NCI-H526 treated with DMSO at 0.1 percent for 48 hours (cell line): ENCODE measurements at places on chromosomes 12 and 14.

DNA sequence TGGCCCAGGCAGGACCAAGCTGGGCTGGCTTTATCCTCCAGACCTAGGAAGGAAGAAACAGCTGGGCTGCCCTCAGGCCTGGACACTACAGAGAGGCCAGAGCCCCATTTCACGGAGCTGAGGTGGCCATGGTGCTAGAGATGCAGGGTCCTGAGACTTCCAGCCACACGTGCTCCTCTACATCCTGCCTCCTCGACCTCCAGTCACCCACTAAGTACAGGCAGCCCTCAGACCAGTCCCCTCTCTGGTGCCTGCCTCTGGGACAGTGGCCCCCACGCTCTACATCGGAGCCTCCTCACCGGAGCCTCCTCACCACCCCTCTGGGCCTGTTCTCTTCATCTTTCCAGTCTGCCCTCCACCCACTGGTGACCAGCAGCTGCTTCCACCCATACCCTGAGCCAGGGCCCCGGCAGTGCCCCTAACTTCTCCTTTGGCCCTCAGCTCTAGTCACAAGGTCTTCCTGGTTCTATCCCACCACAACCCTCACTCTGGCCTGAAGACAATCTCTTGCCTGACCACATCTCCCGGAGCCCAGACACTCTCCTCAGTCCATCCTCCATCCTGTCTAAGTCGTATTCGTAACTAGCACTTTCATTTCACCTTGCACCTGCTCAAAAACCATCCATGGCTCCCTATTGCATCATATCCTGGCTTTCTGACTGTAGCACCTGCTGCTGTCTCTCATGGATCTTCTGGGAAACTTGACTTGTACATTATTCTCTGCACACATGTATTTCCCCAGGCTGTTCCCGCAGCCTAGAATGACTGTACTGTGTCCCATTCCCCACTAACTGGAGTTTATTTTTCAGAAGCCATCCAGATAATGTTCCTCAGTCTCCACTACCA, 43.9 kb downstream of the DIO3 start:
- DNase-seq = no peak

DNA sequence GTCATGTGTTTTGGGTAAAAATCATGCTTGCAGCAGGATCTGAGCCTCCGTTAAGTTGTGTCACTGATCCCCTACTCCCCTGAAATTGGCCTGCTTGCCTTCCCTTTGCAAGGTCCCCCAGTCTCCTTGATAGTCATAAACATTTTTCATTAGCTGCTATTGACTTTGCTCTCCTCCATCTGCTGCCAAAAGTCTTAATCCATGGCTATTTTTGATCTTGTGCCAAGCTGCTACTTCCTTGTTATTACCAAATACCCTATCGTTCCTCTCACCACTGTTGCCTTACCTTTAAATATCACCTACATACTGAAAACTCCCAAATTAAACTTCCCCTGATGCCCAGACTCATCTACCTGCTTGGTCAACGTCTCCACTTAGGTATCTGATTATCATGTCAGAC, 148.3 kb downstream of the PHLDA1 start:
- no peak for DNase-seq

DNA sequence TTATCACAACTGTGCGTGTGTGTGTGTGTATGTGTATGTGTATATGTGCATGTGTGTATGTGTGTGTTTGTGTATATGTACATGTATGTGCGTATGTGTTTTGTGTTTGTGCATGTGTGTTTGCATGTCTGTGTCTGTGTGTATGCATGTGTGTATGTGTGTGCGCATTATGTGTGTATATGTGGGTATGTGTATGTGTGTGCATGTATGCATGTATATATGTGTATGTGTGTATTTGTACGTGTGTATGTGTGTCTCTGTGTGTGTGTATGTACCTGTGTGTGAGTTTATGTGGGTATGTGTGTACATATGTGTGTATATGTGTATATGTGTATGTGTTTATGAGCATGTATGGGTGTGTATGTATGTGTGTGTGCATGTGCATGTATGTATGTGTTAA, 37.6 kb upstream of the PIWIL1 start:
- no peak for DNase-seq

GRCh38 chr12:124831590-124831989, 32.1 kb downstream of the SCARB1 start:
- DNase-seq = no peak

- DNase-seq = no peak
These were observed 40.3 kb downstream of the MAP1LC3B2 start for GRCh38 chr12:116599285-116600136.

- DNase-seq = no peak
These were observed 36.5 kb upstream of the FGD4 start for GRCh38 chr12:32362892-32363291.

DNA sequence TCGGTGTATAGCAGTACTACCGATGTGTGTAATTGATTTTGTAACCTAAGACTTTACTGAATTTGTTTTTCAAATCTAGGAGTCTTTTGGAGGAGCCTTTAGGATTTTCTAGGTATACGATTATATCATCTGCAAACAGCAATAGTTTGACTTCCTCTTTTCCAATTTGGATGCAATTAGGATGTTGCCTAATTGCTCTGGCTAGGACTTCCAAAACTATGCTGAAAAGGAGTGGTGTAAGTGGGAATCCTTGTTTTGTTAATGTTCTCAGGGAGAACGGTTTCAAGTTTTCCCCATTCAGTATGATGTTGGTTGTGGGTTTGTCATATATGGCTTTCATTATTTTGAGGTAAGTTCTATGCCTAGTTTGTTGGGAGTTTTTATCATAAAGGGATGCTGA, 171.6 kb upstream of the PDE3A start:
- no peak for DNase-seq

- DNase-seq = no peak
These were observed 1.2 kb downstream of the KCNJ8 start for GRCh38 chr12:21773263-21773741.

GRCh38 chr12:8907513-8907912, 6.8 kb upstream of the PHC1 start:
- no peak for DNase-seq

DNA sequence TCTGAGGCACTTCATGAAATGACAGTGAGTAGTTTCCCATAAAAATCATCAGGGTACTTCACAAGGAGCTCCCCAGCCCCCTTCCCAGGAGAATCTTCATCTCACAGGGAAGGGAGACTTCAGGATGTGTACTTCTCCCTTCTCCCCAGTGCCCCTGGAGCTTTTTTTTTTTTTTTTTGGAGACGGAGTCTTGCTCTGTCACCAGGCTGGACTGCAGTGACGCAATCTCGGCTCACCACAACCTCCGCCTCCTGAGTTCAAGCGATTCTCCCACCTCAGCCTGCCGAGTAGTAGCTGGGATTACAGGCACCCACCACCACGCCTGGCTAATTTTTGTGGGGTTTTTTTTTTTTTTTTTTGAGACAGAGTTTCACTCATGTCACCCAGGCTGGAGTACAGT, 10.4 kb downstream of the ITPK1 start:
- DNase-seq = no peak

DNA sequence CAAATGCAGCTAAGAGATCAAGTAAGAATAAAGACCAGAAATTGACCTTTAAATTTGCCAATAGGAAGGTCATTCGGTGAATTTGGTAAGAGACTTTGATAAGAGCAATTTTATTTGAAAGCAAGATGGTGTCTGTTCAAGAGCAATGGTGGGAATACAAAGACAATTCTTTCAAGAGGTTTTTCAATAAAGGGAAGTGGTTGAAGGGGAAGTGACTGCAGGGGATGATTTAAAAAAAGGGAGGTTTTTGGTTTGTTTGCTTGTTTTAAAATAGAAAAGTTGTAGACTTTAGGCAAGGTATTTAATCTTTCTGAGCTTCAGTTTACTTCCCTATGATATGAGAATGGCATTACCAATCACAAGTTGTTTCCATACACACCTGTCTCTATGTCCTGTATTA, 4.3 kb upstream of the APPL2 start:
- no peak for DNase-seq

DNA sequence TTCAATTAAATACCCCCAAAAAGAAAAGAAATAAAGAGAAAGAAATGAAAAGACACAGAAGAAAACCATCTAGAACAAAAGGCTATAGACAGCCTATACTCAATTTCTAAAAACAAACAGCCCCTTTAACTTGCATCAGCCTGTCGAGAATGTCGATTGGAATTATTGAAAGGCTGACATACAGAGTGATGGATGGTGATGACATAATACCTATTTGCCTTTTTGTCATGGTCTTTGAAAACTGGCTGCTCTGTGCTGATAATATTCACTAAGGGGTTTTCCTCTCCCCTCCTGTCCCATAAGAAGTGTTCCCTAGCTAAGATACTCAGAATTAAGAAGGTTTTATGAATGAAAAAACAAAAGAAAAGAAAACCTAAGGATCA, 393.7 kb downstream of the SOX5 start:
- DNase-seq = no peak

DNA sequence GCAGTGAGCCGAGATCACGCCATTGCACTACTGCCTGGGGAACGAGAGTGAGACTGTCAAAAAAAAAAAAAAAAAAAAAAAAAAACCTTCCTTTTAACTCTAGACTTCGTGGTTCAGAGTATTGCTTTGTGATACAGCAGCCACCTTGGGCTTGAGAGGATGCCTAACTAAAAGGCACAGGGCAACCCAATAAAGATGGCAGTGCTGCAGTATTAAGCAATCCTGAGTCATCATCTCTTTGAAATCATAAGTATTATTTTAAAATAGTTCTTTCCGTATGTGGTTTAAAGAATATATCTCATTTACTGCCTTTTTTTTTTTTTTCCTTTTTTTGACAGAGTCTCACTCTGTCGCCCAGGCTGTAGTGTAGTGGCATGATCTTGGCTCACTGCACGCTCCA, 116.1 kb downstream of the PLEKHA5 start:
- no peak for DNase-seq

- no peak for DNase-seq
These were observed 50.5 kb upstream of the PWP1 start for GRCh38 chr12:107635139-107635538.

DNA sequence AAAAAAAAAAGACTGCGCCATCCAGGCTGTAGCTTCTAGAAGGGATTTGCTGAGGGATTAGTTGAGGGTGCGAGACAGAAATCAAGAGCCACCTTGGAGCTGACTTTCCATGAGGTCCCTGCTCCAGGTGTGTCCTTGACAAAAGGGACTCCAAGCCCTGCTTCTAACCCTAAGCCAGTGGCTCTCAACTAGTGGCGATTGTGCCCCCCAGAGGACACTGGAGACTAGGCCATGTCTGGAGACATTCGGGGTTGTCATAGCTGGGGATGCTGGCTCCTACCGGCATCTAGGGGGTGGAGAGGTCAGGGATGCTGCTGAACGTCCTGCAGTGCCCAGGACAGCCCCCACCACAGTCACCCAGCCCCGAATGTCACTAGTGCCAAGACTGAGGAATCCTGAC, 40.6 kb downstream of the SPRING1 start:
- DNase-seq = peak; percentile 24

DNA sequence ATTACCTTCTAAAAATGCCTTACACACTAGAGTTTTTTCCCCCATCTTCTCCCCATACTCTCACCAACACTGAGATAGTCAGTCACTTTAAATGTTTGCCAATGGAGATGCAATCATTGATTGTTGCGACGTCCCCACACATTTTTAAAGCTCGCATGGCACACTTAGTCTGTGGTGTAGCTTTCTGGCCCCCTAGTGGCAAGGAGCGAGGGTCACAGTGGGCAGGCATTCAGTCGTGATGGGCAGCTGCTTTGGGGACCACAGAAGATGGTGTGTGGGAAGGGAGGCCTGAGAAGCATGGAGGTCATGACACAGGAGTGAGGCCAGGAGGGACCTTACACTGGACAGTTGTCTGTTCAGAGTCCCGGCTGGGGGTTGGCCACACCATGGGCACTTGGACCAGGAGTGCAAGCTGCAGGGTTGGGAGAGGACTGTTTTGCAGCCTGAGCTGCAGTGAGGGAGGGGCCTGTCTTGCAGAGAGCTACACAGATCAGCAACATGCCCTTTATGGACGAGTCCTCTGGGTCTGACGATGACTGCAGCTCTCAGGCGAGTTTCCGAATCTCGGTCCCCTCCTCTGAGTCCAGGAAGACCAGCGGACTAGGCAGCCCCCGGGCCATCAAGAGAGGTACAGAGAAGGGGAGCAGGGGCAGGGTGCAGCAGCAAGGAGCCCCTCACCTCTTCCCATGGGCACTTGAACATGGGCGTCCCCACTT, 28.6 kb downstream of the PIGH start:
- DNase-seq = peak; percentile 49

GRCh38 chr12:32504591-32504990, 105.2 kb downstream of the FGD4 start:
- DNase-seq = no peak

- no peak for DNase-seq
These were observed 39.3 kb downstream of the SETD3 start for GRCh38 chr14:99441157-99441870.

DNA sequence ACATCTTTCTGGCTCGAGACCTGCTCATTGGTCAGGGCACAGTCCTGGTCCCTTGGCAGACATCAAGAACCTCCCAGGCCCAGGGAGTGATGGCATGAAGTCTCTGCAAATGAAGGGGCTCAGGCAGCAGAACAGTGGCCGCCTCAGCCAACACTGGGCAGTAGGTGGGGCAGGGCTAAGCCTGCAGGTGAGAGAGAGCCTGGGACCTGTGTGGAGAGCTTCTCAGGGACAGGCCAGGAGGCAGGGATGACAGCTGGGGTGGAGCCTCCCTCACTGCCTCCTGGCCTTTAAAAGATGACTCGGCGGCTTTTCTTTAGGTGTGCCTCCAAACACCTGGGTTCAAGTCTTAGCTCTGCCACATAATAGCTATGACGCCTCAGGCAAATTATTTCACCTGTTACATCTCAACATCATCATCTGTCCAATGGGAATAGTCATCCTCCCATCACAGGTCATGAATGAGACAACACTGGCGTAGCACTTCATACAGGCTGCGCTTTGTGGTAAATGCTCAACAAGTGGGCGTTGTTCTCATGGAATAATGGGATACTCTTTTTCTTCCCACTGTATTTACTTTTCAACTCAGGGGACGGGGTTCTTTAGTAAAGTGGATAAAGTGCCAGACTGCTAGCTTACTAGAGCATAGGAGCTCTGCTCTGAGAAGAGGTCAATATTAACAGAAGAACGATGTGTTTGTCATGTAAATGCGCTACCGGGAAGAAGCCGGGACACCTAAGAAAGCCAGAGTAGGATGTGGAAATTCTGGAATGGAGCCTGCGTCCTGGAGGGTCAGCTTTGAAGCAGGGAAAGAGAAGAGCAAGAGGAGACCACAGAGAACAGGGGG, 277.4 kb downstream of the FOXN3 start:
- no peak for DNase-seq

- no peak for DNase-seq
These were observed 517.0 kb downstream of the KCNH5 start for GRCh38 chr14:62528296-62528695.

- DNase-seq = no peak
These were observed 97.1 kb upstream of the SRRM4 start for GRCh38 chr12:118884226-118884625.

- DNase-seq = no peak
These were observed 218.6 kb upstream of the SYT1 start for GRCh38 chr12:78645956-78646355.

GRCh38 chr14:104360501-104360900, 219.1 kb upstream of the C14orf180 start:
- no peak for DNase-seq
